ENCODE measurements at places on chromosomes 1 and 21. TPM values are rescaled to one million over a fixed set of nuclear protein-coding genes. Genes with fewer than 3 reads are reported as not detected.

- peaks cover 14% of the 10 kb centered on the region for H3K36me3 ChIP-seq
- no peaks in the 10 kb centered on the region for H3K27me3 ChIP-seq
- H3K4me3 ChIP-seq = peak overlapping the region; percentile 50
- peaks cover 79% of the 10 kb centered on the region for H3K4me1 ChIP-seq
- DNase-seq = peak; percentile 81
Observed at GRCh38 chr1:226677027-226678020, 61.8 kb downstream of the ITPKB start.

DNA sequence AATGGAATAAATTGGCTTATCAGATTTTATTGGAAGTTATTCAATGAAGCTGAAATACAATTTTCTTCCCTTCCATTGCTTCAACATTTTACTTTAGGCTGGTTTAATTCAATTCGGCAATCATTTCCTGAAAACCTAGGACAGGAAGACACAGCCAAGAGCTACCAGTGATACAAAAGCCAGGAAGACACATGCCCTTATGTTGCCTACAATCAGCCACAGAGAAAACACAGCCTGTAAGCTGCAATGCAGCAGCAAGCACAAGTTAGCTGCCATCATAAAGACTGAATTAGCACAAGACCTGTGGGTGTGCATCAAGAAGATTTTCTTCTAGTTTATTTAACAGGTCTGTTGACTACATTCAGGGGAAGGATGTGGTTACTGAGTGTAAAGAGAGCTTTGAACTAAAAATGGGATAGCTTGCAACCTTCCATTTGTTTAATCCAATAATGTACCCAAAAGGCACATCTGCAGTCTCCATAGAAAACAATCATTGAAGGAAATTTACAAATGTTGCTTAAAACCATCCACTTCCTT, 193.8 kb downstream of the KCNH1 start:
- no peak overlapping the region for H3K27ac ChIP-seq
- H3K4me1 ChIP-seq = peaks cover 3% of the 10 kb centered on the region
- no peak overlapping the region for H3K4me3 ChIP-seq
- no peaks in the 10 kb centered on the region for H3K27me3 ChIP-seq
- no peaks in the 10 kb centered on the region for H3K36me3 ChIP-seq

- no peaks in the 10 kb centered on the region for H3K27me3 ChIP-seq
- peaks cover 86% of the 10 kb centered on the region for H3K4me1 ChIP-seq
- DNase-seq = peak; percentile 85
- peak overlapping the region; percentile 67 for H3K4me3 ChIP-seq
Observed at GRCh38 chr1:111222308-111223125, 5.0 kb upstream of the CHI3L2 start.

CNR2 gene
- total RNA-seq = 0.14 TPM

Data from activated CD8-positive, alpha-beta memory T cell treated with anti-CD3 and anti-CD28 coated beads, Interleukin-2, amount 10 ng/mL, durations not matched to agents 7 days and 5 days (primary cell).